Naive thymus-derived CD8-positive, alpha-beta T cell (primary cell): ENCODE measurements at places on chromosomes 1 and 21. TPM values are rescaled to one million over a fixed set of nuclear protein-coding genes. Genes with fewer than 3 reads are reported as not detected.

DNA sequence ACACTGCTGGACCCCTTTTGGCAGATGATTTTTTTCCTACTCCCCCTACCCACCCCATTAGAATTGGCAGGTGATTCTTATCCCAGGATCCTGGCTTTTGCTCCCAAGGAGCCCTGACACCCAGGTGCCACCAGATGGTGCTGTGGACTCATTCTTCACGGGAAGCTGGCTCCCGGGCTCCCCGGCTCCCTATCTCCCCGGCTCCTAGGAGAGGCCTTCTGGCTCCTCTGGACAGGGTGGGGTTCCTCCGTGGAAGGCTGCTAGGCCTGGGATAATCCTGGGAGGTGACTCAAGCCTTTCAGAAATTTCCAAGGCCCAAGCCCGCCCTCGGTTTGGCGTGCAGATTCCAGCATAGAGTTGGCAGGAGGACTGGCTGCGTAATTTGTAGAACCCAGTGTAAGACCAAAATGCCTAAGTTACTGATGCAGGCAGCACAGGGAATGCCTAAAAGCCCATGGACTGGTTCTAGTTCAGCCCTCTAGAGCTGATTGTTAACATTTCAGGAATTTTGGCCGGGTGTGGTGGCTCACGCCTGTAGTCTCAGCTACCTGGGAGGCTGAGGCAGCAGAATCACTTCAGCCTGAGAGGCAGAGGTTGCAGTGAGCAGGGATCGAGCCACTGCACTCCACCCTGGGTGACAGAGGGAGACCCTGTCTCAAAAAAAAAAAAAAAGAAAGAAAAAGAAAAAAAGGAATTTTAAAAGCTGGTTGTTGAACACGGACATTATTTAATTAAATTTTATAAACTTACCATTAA, 6.8 kb upstream of the BSDC1 start:
- DNase-seq = peak; percentile 9
- H3K4me3 ChIP-seq = no peak overlapping the region
- H3K4me1 ChIP-seq = no peaks in the 10 kb centered on the region
- H3K36me3 ChIP-seq = no peaks in the 10 kb centered on the region

- no peaks in the 10 kb centered on the region for H3K4me1 ChIP-seq
- H3K27me3 ChIP-seq = no peaks in the 10 kb centered on the region
- H3K36me3 ChIP-seq = peaks cover 20% of the 10 kb centered on the region
- H3K4me3 ChIP-seq = no peak overlapping the region
- DNase-seq = no peak
These were observed 108.6 kb downstream of the SIM2 start for GRCh38 chr21:36807422-36807928.

Gene PBX1
- 1.8 TPM for total RNA-seq

DNA sequence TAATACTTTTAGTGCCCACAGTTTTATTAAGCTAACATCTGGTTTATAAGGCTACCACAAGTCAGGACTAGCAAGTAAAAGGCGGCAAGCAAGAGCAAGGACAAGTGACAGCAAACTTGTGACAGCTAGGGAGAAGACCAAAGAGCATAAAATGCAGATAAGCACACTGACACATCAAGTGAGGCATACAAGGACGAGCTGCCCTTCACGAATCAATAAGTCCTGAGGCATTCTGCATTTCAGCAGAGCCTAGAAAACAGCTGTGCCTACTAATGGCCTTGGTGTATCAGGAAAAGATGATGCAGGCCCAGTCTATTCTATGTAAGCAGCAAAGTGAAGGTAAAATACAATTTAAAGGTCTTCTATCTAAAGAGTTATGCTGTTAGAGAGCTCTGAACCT, 74.8 kb downstream of the KRTAP19-8 start:
- H3K4me1 ChIP-seq = no peaks in the 10 kb centered on the region
- no peak for DNase-seq
- no peaks in the 10 kb centered on the region for H3K36me3 ChIP-seq
- H3K27ac ChIP-seq = no peak overlapping the region
- H3K4me3 ChIP-seq = no peak overlapping the region

GRCh38 chr21:36479415-36480402, at the start of gene CLDN14:
Gene CLDN14, minus strand, starts transcription at chr21:36480122. Its CDS starts 18,427 bp downstream, at chr21:36461695.
- no peak for DNase-seq
- H3K4me1 ChIP-seq = no peaks in the 10 kb centered on the region
- H3K27me3 ChIP-seq = no peaks in the 10 kb centered on the region
- H3K4me3 ChIP-seq = no peak within 1 kb of the TSS

Gene SIK1
- total RNA-seq = 5.1 TPM

Gene H6PD
- total RNA-seq = 18.9 TPM

- no peak overlapping the region for H3K4me3 ChIP-seq
- H3K27ac ChIP-seq = no peak overlapping the region
- H3K27me3 ChIP-seq = no peaks in the 10 kb centered on the region
- H3K4me1 ChIP-seq = peaks cover 13% of the 10 kb centered on the region
These were observed 96.9 kb downstream of the DHRS3 start for GRCh38 chr1:12521096-12521495.

Gene NDUFS2
- 127 TPM for total RNA-seq

Gene OPRD1
- not detected for total RNA-seq

Gene CYP4Z1
- total RNA-seq = not detected
